ENCODE measurements at places on chromosomes 12 and 14. TPM values are rescaled to one million over a fixed set of nuclear protein-coding genes. Genes with fewer than 3 reads are reported as not detected.

- no peak overlapping the region for H3K27ac ChIP-seq
- no peak overlapping the region for H3K4me3 ChIP-seq
- no peaks in the 10 kb centered on the region for H3K27me3 ChIP-seq
- H3K36me3 ChIP-seq = no peaks in the 10 kb centered on the region
- DNase-seq = no peak
- H3K4me1 ChIP-seq = peaks cover 33% of the 10 kb centered on the region
Measured at GRCh38 chr14:52348279-52348678, 34.2 kb downstream of the PTGER2 start.

CFAP54 gene
- total RNA-seq = 0.38 TPM

TMBIM4 gene
- 51.3 TPM for total RNA-seq

DNA sequence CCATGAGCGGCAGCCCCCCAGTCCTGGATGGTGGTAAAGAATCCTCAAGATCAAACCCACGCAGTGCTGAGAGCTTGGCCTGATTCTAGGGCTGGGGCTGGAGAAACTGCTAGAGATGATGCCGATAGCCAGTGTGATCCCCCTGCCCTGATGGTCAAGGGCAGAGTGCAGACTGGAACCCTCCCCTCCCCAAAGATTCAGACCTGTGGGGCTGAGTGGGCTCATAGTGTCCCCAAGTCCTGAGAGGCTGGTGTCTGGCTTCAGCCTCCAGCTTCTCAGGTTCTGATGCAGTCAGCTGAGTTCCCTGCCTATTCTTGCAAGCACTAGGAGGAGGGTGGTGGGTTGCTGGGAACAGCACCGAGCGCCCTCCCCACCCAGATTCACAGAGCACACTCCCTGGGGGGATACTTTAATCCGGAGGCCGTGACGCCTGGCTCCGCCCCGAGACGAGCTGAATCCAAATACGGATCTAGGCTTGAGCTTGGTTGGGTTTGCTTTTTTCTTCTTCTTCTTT lies 11.9 kb downstream of the RHOF start:
- no peak for DNase-seq
- H3K27ac ChIP-seq = peak overlapping the region; percentile 98
- H3K4me3 ChIP-seq = peak overlapping the region; percentile 69
- H3K36me3 ChIP-seq = peaks cover 15% of the 10 kb centered on the region

GRCh38 chr12:52232203-52232673 lies 805 bp upstream of the KRT7 start:
- no peak overlapping the region for H3K27ac ChIP-seq
- H3K4me3 ChIP-seq = no peak overlapping the region
- peaks cover 40% of the 10 kb centered on the region for H3K27me3 ChIP-seq
- no peaks in the 10 kb centered on the region for H3K36me3 ChIP-seq

BATF gene
- total RNA-seq = 178 TPM

GRCh38 chr12:121823727-121824115 lies 19.9 kb downstream of the SETD1B start:
- no peak overlapping the region for H3K4me3 ChIP-seq
- H3K27ac ChIP-seq = no peak overlapping the region
- H3K36me3 ChIP-seq = peaks cover 27% of the 10 kb centered on the region
- no peak for DNase-seq
- H3K27me3 ChIP-seq = no peaks in the 10 kb centered on the region
- no peaks in the 10 kb centered on the region for H3K4me1 ChIP-seq

TSPAN8 gene
- not detected for total RNA-seq

PRR4 gene
- total RNA-seq = not detected

DNA sequence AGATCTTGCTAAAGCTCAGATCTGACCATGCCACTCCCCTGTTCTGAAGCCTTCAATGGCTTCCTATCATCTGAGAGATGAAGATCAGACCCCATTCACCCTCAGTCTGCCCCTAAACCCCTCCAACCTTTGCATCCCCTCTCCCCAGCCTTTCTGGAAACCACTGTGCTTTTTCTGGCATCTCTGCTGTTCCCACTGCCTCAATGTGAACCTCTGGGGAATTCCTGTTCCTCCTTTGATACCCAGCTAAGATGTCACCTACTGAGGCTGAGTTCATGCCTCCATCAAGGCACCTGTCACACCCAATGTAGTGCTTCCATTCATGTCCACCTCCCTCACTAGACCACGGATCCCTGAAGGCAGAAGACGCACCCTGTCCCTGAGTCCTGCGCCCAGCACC lies 19.3 kb downstream of the CYP46A1 start:
- peaks cover 3% of the 10 kb centered on the region for H3K4me1 ChIP-seq
- no peak overlapping the region for H3K27ac ChIP-seq
- H3K27me3 ChIP-seq = peaks cover 7% of the 10 kb centered on the region
- DNase-seq = no peak
- no peak overlapping the region for H3K4me3 ChIP-seq

DNA sequence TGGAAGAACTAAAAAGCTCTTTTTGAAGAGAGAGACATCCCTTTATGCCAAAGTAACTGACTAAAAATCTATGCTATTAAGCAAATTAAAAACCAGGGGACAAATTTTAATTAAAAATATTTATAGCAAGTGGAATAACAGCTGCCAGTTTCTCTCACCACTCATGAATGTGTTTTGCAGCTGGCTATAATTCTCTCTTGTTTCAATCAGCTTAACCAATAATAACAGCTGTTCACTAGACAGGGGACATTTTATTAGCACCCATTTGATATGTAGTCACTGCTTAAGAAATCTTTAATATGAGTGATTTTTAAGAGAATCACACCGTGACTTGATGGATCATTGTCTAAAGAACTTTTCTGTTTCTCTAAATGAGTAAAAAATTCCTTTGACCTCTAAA lies 34.2 kb upstream of the KRR1 start:
- no peak overlapping the region for H3K27ac ChIP-seq
- no peaks in the 10 kb centered on the region for H3K4me1 ChIP-seq
- peaks cover 14% of the 10 kb centered on the region for H3K27me3 ChIP-seq
- H3K36me3 ChIP-seq = no peaks in the 10 kb centered on the region
- H3K4me3 ChIP-seq = no peak overlapping the region

SMCO2 gene
- total RNA-seq = 0.22 TPM

GRCh38 chr14:61607570-61608244 lies 87.6 kb upstream of the HIF1A start:
- H3K36me3 ChIP-seq = no peaks in the 10 kb centered on the region
- DNase-seq = no peak
- H3K27me3 ChIP-seq = no peaks in the 10 kb centered on the region
- H3K4me3 ChIP-seq = no peak overlapping the region
- peaks cover 7% of the 10 kb centered on the region for H3K4me1 ChIP-seq

DNA sequence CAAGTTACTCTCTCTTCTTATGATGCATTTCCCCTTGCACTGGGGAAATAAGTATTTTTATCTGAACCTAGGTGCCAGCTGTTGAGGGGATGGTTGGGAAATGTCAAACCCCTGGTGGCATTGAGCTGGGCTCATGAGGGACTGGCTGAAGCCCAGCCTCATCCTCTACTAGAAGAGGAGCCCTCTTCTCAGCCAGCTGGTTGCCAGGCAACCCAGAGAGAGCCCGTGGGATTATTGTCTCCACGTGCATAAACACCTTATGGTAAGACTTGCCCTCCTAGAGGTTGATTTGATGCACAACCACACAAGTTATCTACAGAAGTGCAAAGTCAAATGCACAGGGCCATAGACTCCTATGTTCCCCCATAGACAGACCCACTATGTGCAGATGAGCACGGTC lies 89.8 kb downstream of the WSCD2 start:
- H3K27ac ChIP-seq = no peak overlapping the region
- H3K4me3 ChIP-seq = no peak overlapping the region
- no peak for DNase-seq

DNA sequence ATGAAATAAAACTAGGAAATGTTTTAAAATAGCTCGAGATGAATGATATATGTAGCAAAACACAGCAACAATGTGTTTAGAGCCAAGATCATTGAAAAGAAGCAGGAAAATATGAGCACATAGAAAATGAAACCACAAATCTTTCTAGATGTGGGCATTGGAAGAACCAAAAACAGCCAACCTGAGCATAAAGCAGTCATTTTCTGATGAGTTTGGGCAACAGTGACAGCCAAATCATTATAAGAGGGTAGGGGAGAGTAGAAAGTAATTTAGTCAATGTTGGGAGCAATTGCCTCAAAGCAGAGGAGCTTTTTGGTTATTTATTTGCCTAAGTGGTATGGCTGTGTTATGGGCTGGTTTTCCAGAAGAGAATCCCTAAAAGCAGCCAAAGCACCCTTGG lies 8.8 kb upstream of the BICDL1 start:
- H3K27me3 ChIP-seq = no peaks in the 10 kb centered on the region
- peaks cover 17% of the 10 kb centered on the region for H3K4me1 ChIP-seq
- peak; percentile 43 for DNase-seq

DNA sequence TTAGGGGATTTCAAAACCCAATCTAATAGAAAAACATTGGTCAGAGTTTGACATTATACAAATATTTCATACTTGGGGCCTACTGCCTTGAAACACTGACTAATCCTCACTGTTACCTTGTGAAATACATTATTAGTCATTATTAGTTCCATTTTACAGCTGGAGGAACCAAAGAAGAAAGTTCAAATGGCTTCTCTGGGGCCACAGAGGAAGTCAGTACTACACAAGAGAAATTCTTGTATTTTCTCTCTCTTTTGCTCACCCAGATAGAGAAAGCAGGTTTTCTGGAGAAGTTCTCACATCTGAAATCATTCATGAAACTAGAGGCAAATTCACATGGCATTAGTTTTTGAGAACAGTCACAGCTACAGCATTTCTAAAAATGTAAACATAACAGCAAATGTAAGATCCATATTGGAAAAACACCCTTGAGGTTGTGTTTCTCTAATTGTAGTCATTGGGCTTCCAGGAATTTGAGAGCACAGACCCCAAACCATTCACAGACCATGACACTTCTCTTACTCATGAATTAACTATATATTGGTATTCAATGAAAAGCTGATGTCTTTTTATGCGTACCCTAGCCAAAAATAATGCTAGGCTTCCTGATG lies 83.0 kb downstream of the LLPH start:
- peaks cover 7% of the 10 kb centered on the region for H3K4me1 ChIP-seq
- H3K36me3 ChIP-seq = no peaks in the 10 kb centered on the region
- H3K27ac ChIP-seq = no peak overlapping the region
- no peak overlapping the region for H3K4me3 ChIP-seq
- peaks cover 7% of the 10 kb centered on the region for H3K27me3 ChIP-seq
- DNase-seq = no peak

CDCA4 gene
- 60.4 TPM for total RNA-seq

DNA sequence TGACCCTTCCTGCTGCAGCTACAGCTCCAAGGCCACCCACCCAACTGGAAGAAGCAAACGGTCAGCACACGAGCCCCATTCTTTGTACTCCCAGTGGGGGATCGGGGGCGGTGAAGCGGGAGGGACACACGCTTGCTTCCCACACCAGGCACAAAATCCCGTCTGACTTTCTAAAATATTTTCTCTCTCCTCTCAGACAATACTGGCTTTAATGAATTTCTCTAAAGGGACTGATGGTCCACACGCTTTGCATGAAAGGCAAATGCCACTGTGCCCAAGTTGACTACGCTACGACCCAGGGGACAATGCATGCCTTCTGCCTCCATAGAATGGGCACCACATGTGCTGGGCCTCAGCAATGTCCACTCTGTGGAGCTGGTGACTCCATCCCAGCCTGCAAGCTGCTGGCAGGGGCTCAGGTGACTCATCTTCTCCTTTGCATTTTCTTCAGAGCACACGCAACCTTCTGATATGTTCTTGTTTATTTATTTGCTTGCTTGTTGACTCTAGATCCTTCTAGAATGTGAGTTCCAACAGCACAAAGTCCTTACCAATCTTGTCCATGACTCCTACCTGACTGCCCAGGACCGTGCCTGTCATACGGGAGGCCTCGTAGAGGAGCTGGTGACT lies 15.6 kb downstream of the SYNE3 start:
- H3K27me3 ChIP-seq = no peaks in the 10 kb centered on the region
- peaks cover 55% of the 10 kb centered on the region for H3K4me1 ChIP-seq
- no peak overlapping the region for H3K4me3 ChIP-seq
- peaks cover 5% of the 10 kb centered on the region for H3K36me3 ChIP-seq
- no peak overlapping the region for H3K27ac ChIP-seq

DNA sequence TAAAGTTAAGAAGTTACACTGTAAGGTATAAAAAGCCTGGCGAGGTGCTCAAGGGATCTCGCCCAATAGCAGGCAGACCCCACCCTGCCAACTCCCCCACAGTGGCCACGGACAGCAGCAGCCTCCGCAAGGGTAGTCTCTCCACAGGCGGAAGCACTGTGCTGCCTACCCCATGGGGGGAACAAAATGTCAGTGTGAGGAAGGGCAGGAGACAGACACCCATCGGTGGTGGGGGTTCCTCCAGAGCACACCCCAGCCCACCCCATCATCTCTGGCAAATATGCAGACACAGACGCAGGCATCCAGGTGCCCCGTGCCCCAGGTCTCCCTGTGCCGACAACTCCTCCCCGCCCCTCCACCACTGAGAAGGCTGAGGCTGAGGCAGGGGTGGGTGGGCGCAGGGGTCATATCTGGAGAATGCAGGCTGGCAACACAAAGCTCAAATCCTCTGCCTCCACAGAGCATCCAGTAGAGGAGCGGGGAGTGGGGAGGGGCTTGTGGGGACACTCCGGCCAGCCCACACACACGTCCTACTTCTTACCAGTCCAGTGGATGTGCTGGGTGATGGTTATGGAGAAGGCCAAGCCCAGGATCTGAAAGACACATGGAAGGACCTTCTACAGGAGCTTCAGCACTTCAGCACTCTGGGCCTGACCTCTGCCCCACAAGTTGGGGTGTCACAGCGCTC lies 68.3 kb upstream of the DDX11 start:
- H3K27ac ChIP-seq = no peak overlapping the region
- DNase-seq = no peak
- H3K36me3 ChIP-seq = no peaks in the 10 kb centered on the region
- no peaks in the 10 kb centered on the region for H3K4me1 ChIP-seq
- H3K27me3 ChIP-seq = no peaks in the 10 kb centered on the region
- no peak overlapping the region for H3K4me3 ChIP-seq

GRCh38 chr14:103576371-103577024 lies 13.7 kb downstream of the COA8 start:
- no peaks in the 10 kb centered on the region for H3K27me3 ChIP-seq
- no peak overlapping the region for H3K4me3 ChIP-seq
- DNase-seq = no peak
- peaks cover 10% of the 10 kb centered on the region for H3K36me3 ChIP-seq

OASL gene
- total RNA-seq = 12.4 TPM

DNA sequence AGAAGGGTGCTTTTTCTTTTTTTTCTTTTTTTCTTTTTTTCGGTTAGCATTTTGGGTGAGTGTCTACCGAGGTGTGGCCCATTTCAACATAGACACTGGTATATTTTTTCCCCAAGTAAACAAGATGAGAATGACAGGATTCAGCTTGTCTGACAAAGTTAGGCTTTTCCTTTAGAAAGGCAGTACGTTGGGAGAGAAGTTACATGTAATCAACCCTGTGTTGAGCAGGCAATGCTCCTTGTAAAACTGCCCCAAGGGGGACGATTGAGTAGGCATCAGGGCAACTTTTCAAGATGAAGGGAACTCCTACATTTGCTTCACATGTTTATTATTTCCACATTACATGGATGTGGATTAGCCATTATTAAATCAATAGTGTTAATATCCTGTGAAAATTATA lies 1.7 kb downstream of the EMP1 start:
- no peaks in the 10 kb centered on the region for H3K36me3 ChIP-seq
- H3K27me3 ChIP-seq = peaks cover 4% of the 10 kb centered on the region
- DNase-seq = no peak
- H3K4me3 ChIP-seq = peak overlapping the region; percentile 12
- H3K27ac ChIP-seq = no peak overlapping the region
- H3K4me1 ChIP-seq = peaks cover 20% of the 10 kb centered on the region

NYNRIN gene
- total RNA-seq = 0.02 TPM

- H3K36me3 ChIP-seq = peaks cover 8% of the 10 kb centered on the region
- no peaks in the 10 kb centered on the region for H3K4me1 ChIP-seq
- no peak for DNase-seq
- H3K27me3 ChIP-seq = no peaks in the 10 kb centered on the region
- no peak overlapping the region for H3K27ac ChIP-seq
Measured at GRCh38 chr14:35678403-35679028, 130.6 kb downstream of the RALGAPA1 start.

SLC6A13 gene
- not detected for total RNA-seq
